ENCODE measurements at places on chromosomes 6 and 20.

- no peak for DNase-seq
Measured at GRCh38 chr6:88376768-88377387, 210.7 kb upstream of the CNR1 start.

- DNase-seq, result peak; percentile 22
Measured at GRCh38 chr20:10137533-10137932, 81.1 kb upstream of the SNAP25 start.

GRCh38 chr6:46756469-46757213, 9.9 kb downstream of the ANKRD66 start:
- DNase-seq, result no peak

GRCh38 chr6:125571207-125571755, 178.2 kb upstream of the HEY2 start:
- no peak for DNase-seq

DNA sequence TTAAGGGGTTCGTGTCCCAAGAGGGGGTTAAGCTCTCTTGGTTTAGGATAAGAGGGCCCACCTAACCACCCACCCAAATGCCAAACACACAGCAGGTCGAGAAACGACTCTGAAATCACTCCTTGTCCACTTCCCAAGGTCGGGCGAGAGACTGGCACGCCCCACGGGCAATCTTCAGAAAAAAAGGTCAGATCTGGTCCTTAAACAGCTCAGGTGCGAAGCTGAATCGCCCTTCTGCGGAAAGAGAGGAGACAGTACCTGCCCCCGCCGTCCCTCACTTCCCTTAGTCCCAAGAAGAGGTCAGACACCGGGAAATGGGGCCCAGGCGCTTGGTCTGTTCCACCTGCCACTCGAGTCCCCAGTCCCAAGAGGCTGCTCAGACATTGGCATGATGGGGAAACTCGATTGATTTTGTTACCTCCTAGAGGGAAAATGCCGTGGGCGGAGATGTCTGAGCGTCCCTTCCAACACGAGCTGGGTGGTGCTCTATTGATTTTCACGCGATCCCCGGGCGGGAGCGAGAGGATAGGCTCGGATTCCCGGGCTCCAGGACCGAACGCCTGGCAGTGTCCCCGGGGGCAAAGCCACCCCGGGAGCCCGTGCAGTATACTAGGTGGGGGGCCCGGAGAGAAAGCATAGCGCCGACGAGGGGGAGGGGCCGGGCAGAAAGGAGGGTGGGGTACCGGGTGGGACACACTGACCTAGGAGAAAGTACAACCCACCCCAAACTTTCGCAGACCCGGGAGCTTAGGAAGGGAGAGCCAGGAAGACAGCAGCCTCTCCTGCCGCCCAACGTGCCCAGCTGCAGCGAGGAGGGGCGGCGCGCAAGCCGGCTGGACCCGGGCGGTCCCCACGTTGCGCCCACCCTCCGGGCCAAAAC, 1.1 kb upstream of the SAMD5 start:
- peak; percentile 30 for DNase-seq
